ENCODE measurements at places on chromosomes 2 and 18.

- no peak for DNase-seq
These were observed 8.2 kb upstream of the SMAD7 start for GRCh38 chr18:48958951-48959350.

DNA sequence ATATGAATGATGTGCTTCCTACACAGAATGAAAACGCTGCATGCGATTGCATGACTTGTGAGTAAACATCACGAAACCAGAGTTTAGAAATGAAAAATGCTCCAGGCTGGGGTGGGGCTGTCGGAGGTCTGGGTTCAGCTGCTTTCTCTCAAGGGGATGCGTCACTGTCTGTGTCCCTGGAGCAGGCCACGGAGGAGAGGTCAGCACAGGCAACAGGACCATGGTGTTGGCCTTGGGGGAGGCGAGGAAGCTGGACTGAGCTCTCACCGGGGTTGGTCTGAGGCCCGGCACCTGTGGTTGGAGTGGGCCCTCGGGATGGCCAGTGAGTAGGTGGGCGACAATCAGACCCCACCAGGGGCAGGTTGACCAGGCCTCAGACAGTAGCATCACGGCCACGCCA lies 89.0 kb upstream of the TMEM18 start:
- no peak for DNase-seq

DNA sequence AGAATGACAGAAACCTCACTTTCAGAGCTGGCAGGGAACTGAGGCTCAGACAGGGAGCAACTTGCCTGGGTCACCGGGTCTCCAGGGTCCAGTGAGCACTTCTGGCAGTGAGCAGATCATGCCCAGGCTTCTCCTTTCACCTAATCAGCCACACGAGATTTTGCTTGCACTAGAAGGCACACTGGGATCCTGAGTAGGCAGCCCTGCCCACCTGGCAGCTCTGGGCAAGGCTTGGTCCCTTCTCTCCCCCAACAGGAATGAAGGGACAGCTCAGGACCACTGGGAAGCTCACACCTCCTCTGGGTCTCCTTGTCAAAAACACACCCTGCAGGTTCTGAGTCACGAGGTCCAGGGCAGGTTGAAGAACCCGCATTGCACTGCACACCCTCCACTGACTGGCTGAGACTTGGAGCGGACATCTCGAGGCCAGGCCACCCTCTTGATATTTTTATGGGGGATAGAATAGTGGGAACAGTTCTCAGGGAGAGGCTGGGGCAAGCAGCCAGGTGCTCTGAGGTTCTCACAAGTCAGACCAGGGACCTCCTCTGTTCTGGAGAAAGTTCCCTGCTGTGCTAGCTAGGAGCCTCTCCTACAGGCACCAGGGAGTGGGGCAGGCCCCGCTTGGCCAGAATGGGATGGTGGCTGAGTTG lies 5.7 kb downstream of the MAL start:
- DNase-seq = no peak

- no peak for DNase-seq
These were observed 2.6 kb downstream of the PMAIP1 start for GRCh38 chr18:59902131-59902992.

GRCh38 chr2:239954166-239955086 lies 70.7 kb downstream of the NDUFA10 start:
- no peak for DNase-seq

GRCh38 chr18:48831113-48831759 lies 119.5 kb downstream of the SMAD7 start:
- DNase-seq = no peak

DNA sequence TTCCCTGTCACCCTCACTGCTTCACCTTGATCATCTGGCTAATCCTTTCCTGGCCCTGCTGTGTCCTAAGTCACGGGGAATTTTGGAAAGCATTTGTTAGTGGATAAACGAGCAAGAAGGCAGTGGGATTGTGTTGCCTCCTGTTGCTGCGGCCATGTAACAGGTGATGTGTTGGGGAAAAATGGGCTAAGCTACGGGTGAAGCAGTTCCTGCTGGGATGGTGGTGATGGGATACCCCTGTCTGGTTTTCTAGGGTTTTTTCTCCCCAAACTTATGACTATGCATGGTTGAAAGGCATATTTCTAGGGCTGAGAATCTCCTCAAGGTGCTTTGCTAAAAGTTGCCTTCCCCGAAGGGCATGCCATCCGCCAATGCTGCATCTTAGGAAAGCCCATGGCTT lies 68.1 kb downstream of the WDSUB1 start:
- no peak for DNase-seq

DNA sequence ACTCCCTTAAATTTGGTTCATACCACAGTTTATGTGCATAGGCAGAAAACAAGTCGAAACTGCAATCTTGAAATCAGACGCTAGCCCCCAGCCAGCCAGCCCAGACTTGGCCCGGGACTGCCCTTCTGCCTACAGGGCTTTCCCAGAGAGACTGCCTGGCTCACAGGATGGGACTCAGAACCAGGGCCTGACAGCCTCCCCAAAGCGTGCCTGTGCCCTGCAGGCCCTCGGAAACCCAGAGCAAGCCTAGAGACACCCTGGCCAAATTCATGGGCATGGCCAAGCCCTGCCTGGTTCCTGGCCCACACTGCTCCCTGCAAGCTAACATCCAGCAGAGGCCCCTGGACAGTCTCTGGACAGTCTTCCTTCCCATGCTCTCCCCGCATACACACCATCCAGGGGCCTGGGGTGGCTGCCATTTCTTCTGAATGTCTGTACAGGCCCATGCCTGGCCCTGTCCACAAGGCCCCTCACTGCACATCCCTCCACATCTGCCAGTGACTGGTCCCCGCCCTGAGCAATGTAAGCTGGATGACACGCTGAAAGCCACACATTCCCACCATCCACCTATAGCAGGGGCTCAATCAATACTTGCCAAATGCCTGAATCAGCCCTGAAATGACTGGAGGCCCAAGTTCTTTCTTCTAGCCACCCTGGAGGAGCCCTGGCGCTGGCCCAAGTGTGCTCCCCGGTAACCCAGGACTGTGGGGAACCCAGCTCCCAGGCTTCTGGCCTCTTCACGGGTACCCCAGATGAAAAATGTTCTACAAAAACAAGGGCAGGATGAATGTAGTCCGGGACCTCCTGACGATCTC lies 73.1 kb downstream of the HDAC4 start:
- DNase-seq = no peak

GRCh38 chr2:98935777-98936352 lies at the start of gene CRACDL:
Gene CRACDL, minus strand, starts transcription at chr2:98936225. Its CDS starts 89,425 bp downstream, at chr2:98846800.
- DNase-seq = no peak

GRCh38 chr2:74100254-74101216 lies 47.2 kb downstream of the BOLA3 start:
- DNase-seq = no peak

DNA sequence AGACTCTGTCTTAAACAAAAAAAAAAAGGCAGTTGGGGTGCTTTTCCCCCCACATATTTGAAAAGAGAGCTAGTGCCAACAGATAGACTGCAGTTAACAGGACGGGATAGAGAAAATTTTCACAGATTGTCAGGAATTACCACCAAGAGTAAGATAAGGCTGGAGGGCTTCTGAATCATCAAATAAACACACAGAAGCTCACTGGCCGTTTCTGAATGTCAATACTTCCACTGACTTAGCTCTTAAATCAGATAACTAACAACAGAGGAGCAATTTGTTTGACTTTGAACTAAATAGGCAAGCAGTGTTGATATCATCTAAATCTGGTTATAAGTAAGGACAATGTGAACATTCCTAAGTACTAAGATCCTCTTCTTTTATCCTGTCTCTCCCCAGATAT lies 34.7 kb downstream of the PIEZO2 start:
- DNase-seq = no peak

DNA sequence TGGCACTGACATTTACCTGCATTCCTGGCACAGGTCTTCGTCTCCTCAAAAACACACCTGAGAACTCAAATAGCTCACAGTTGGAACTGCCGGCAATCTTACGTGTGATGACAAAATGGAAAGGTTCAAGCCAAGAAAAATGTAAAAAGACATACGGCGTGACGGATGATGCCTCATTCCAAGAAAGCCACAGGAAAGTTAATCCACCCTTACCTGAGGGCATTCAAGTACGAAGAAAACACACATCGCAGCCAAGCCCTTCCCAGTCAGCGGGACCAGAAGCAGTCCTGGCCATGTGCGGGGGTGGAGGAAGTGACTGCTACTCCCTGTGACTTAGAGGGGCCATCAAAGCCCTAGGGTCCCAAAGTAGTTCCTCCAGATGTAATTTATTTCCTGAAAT lies 986.3 kb upstream of the CELF4 start:
- DNase-seq = no peak

GRCh38 chr2:215930505-215931253 lies 82.7 kb downstream of the MREG start:
- DNase-seq = no peak

- DNase-seq = no peak
These were observed 735.2 kb downstream of the MBD2 start for GRCh38 chr18:53489266-53489665.

GRCh38 chr2:118718921-118719320 lies 128.5 kb downstream of the EN1 start:
- DNase-seq = no peak

- DNase-seq = no peak
These were observed 37.3 kb downstream of the GREB1 start for GRCh38 chr2:11571170-11571569.

DNA sequence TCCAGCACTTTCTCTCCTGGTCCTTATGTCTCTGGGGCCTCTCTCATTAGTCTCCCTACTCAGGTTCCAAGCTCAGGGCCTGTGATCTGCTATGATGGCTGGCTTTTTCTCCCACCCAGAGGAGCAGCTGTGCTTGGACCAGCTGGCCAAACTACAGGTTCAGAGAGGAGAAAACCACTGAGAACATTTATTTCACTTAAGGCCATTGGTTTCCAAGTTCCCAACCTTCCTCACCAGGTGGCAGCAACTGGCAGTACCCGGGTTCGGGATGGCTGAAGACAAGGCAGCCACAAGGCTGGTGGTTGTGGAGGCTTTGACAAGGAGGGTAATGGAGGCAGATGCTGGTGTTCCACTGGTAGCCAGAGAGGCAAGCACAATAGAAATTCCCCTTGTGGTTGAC lies 29.9 kb upstream of the SELENOI start:
- DNase-seq = peak; percentile 36

GRCh38 chr2:95296880-95297487 lies at the start of gene KCNIP3:
Gene KCNIP3, plus strand, starts transcription at chr2:95297347. Its CDS starts 92 bp downstream, at chr2:95297439.
- peak; percentile 83 for DNase-seq

- DNase-seq = no peak
These were observed 104.1 kb upstream of the FZD5 start for GRCh38 chr2:207873794-207874193.

DNA sequence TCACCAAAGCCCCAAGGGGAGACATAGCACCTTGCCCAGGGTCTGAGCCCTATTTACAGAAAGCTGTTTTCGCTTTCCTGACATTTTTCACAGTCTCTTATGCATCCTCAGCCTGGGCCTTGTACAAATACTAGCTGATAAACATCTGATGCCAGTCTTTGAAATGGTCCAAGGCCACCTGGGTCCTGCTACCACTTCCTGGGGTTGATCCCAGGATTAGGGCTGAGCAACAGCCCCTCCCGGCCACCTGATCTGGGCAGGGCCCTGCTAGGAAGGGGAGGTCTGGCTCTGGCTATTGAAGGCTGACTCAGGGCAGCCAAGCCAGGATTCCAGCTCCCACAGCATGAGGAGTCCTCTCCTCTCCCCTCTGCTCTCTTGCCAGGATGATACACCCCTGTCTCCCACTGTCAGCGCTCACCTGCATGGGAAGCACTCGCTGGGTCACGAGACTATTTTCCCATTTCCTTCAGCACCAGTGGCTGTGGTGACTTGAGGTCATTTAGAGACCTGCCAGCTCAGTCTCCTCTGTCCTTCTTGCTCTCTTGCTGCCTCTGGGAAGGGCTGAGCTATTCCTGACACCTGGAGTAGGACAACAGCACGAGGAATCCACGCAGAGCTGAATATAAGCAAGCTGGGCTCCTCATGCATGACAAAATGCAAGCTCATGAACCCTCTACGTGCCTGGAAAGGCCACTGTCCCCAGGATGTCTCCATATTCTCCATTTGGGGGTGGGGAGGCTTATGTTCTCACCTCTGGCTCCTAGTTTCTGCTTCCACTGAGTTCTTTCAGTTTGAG lies 53.0 kb upstream of the LGALSL start:
- no peak for DNase-seq

- DNase-seq = no peak
These were observed 100.9 kb downstream of the SPRED2 start for GRCh38 chr2:65331336-65332025.

DNA sequence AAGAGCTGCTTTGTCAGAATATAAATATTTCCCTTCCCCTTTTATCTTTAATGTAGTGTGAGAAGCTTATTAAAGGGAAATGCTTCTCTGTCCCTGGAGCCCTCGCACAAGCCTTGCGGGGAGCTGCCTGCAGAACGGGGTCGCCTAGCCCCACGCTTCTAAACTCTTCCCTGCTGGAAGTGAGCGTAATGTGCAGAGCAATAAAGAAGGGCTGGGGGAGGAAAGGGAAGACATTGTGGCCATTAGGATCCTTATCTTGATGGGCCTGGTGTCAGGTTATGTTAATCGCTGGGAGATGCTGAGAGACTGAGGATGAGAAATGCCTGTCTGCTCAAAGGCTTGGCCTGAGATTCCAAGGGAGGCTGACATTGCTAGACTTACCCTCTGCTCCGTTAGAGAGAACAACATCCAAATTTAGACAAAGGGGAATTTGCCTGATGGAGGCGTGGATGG lies 18.9 kb upstream of the FZD7 start:
- DNase-seq = no peak

DNA sequence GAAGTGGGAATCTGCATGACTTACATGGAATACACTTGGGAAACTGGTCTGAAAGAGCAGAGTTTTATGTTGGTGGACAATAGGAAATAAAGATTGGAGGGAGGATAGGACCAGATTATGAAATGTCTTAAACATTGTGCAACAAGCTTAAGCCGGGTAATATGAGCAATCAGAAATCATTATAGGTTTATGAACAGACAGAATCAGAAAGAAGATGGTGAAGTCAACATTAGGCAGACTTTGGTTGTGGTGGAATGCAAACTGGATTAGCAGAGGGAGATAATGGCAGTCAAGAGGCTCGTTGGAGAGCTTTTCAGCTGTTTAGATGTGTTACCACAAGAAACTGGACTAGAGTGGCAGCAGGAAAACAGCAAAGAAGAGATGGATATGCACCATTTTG lies 43.5 kb downstream of the CRIM1 start:
- no peak for DNase-seq

- DNase-seq = no peak
These were observed 15.2 kb upstream of the AGAP1 start for GRCh38 chr2:235478609-235479008.

GRCh38 chr2:70921839-70922234 lies 13.9 kb upstream of the ATP6V1B1 start:
- no peak for DNase-seq

DNA sequence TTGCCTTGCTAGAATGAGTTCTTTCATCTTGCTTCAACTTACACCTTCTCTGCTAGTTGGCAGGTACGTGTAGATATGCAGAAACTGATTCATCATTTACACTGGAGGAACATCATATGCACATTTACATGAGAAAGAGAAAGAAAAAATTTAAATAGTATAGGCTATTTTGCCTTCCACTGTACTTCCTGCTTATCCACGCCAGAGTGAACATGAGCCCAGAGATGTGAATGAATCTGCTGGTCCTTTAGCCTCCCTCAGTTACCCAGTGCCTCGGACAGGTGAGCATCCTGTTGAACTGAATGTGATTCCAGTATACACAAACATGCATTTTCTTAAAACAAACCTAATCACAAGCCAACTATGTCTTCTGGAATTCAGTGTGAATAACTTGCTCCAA lies 83.6 kb downstream of the SESTD1 start:
- peak; percentile 5 for DNase-seq

- peak; percentile 53 for DNase-seq
These were observed 464 bp downstream of the CYBRD1 start for GRCh38 chr2:171522788-171523087.
